ENCODE measurements at places on chromosomes 3 and 15.

DNA sequence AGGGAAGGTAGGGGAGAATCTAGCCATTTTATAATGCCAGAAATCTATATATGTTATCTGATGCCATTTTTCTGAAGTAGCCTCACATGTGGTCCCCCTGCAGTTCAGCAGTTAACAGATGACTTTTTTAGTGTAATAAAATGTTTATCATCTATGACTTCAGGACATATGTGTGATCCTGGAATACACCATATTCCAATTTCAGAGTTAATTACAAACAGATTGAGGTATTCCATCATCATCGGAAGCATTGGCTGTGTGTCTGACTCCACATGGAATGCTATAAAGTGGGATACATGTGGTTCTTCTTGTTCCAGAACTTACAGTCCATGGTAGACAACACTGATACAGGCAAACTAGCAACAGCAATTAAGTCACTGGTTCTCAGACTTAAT, 45.9 kb upstream of the LIMD1 start:
- no peak for DNase-seq

DNA sequence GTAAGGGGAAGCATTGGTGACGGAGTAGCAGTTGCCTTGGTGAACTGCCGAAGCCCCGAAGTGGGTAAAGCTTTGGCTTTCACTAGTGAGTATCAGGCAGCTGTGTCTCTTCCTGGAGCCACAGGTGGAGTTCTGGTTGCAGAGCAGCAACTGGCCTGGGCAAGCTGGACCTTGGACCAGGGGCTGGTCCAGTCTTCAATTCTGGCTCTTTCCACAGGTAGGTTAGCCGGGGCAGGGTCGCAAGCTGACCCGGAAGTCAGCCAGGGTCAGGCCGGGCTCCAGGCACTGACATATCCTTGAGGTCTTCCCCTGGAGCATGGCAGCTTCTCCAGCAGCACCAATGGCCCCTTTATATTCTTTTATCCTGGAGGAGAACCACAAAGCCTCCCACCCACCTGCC, 73.2 kb downstream of the TMEM44 start:
- DNase-seq, result no peak

- DNase-seq, result no peak
These were observed 353.6 kb upstream of the ZNF717 start for GRCh38 chr3:76138921-76139320.

- no peak for DNase-seq
These were observed 24.2 kb downstream of the CPN2 start for GRCh38 chr3:194326968-194327217.

- DNase-seq, result no peak
These were observed 108.8 kb downstream of the PLOD2 start for GRCh38 chr3:146052056-146052790.

GRCh38 chr3:106715286-106715685, 662.0 kb upstream of the CCDC54 start:
- DNase-seq, result no peak

DNA sequence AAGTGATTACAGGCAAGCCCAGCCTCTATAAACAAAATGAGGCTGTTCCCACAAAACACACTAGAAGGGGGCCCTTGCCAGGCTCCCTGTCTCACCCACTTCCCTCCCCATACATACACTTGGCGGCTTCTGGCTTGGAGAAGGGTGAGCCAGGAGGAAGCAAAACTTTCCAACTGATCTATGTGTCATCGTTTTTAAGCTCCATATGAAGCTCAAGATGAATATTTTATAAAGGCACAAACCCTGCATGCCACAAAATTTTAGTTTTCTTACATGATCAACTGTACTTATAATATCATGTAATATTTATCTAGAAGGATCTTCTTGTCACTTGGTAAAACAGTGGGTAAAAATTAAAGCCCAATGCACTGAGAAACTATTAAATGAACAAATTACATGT, 80.8 kb upstream of the TJP1 start:
- DNase-seq, result no peak

DNA sequence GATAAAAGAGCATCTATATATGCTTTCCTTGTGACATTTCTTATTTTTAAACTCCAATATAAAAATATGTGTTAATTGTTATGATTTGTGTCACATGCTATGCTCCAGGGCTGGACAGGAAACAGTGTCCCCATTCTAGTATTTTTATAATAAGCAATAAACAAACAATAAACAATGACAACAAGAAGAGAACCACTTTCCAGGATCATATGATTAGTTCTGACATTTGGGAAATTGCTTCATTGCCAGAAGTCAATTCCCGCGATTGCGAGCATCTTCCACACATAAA, 260.9 kb downstream of the FHIT start:
- DNase-seq, result no peak
